ENCODE measurements at places on chromosomes 11 and 22.

- no peak for DNase-seq
Measured at GRCh38 chr22:47789171-47789570, 1026.7 kb downstream of the TBC1D22A start.

DNA sequence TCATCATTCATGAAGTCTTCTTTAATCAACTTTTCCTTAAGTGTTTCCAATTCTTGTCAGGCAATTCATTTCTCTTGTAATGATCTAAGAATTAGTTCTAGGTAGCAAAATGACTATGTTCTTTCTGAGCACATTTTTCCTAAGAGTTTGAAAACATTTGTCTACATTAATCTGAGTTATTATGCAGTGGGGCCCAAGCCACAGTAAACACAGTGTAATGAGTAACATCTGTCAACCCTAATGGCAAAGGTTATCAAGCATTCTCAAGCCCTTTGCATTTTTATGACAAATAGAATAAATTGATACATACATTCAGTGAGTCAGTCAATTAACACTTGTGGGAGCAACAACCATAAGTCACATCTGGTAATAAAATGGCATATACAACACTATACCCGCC lies 106.7 kb upstream of the ZC3H12C start:
- no peak for DNase-seq

DNA sequence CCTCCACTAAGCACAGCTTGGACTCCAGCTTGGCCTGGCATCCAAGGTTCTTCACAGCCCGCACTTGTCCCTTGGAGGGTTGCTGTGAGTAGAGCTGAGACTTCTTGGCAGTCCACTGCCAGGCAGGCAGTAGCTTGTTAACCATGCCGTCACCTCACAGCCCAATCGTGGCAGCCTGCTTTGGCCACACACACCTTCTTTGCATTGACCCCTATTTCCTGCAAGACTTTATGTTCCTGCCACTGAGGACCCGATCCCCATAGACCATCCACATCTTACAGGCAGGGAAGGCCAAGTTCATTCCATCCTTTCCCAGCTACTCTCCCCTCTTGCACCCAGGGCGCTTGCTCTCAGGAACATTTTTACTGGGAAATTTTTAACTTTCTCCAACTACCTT lies 2.5 kb upstream of the PYGM start:
- no peak for DNase-seq

GRCh38 chr22:17930455-17931313 lies 93.7 kb downstream of the MICAL3 start:
- no peak for DNase-seq

DNA sequence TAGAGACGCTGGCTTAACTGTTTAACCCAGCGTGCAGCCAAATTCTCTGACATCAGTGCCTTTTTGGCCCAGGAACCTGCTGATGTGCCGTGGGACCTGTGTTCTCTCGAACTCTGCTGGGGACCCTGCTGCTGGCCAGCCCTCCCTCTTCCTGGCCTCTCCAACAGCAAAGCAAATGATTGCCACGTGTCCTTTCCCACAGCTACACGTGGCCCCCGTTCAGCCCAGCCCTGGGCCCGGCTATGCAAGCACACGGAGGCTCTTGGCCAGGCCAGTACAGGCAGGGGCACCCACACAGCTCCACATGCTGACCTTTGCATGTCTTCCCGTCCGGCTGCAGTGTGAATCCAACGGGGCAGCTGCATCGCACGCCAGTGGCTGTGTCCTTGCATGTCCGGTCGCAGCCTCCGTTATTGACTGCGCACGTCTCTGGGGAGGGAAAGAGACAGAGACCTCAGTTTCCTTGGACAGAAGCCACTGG lies 51.6 kb upstream of the TTLL12 start:
- no peak for DNase-seq

DNA sequence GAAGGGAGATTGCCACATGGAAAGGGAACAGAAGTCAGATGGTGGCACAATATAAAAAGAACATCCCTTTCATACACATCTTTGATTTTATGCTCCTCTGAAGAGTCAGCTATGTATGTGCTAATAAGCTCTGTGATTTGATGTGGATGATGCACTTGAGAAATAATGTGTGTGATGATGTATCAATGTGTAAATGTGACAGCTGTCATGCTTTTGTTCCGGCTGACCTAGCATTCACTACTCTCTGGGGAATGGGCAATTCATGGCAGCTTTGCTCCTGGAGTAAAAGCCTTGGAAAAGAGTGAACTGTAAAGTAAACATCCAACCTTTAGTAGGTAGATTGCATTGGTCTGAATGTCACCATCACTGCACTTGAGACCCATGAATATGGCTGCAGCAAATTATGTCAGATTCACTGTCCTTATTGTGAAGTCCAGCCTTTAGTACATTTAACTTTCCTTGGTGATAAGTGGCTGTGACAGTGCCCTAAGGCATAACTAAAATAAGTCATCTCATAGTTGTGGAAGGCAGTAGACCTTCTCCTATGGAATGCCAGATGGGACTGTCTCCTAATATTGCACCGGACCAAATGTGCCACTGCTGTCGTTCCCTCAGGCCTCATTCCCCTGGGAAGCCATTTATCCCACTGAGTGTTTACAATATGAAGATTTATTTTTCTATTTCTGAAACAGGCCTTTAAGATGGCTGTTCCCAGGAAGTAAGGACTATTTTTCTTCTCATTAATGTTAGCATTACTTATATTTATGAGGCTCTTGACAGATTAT lies 178.2 kb upstream of the CCDC90B start:
- no peak for DNase-seq

DNA sequence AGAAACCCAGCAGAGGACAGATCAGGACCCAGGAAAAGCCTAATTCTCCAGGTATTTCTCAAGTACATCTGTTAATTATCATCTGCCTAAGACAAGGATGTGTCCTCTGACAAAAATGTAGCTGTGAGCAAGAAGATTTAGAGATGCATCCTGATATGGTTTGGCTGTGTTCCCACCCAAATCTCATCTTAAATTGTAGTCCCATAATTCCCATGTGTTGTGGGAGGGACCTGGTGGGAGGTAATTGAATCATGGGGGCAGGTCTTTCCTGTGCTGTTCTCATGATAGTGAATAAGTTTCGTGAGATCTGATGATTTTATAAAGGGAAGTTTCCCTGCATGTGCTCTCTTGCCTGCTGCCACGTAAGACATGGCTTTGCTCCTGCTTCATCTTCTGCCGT lies 381.8 kb downstream of the BUD13 start:
- no peak for DNase-seq

DNA sequence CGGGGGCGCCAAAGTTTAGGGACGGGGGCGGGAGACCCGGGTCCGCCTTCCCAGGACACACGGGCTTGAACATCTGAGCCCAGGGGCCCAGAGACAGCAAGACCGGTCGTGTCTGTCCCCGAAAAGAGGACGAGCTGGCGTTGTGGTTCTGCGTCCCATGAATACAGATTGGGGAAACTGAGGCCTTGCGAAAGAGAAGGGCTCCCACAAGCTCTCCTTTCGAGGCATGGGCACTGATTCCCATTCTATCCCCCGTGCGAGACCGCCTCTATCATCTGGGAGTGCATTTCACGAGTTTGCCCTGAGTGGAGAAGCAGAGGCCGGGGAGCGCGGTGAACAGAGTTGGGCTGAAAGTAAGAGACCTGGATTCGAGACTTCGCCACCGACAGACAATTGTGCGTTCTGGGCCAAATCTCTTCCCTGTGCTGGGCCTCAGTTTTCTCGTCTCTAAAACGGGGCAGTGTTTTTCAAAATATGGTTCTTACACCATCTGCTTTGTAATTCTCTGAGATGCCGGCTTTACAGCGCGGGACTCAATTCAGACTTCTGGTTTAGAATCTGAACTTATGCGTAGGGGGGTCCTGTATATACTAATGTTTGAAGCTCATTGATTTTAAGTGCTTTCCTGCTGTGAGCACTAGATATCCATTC lies 471 bp downstream of the RNF185 start:
- DNase-seq, result no peak

DNA sequence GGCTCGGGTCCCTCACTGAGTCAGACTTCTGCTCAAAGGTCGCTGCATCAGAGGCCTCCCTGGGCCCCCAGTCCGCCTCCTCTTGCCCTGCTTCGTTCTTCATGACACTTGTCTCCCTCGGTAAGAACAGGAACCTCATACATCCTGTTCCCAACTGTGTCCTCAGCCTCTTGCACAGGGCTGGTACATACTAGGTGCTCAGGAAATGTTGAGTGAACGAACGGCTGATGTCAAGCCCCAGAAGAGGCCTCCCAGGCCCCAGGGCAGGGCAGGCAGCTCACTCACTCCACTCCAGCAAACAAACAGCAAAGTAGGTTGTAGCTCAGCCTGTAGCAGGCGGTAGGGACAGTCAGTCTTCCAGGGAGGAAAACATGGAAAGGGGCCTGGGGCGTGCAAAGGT lies 17.2 kb downstream of the SYNGR1 start:
- DNase-seq, result no peak

- no peak for DNase-seq
Measured at GRCh38 chr22:40058265-40058664, 63.5 kb downstream of the FAM83F start.

GRCh38 chr22:23243006-23243573 lies 62.8 kb downstream of the BCR start:
- DNase-seq, result no peak

- no peak for DNase-seq
Measured at GRCh38 chr11:44877571-44878497, 72.8 kb downstream of the TP53I11 start.

DNA sequence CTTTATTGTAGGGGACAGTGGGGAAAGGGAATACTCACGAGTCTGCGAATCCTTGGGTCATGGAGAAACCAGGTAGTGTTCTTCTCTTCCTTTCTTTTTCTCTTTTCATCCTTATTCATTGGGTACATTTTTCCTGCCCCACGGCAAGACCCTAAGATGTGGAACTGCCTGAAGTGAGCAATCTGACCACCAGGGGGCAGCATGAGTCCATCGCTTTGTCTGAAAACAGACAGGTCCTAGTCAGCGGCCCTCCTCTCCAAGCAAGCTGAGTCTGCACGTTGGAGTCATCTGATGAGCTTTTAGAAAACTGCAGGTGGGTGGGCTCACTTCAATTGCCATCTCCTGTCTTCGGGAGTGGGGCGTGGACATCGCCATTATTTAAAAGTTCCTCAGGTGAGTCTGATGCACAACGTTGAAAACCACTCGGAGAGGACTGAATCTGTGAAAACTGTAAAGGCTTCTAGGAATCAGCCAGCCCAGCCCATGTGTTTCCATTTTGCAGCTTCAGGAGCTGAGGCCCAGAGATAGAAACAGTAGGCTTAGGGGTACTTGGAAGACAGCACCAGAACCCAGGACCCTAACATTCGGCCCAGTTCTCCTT lies 34.0 kb upstream of the FBXO3 start:
- DNase-seq, result peak; percentile 55

GRCh38 chr11:74734559-74734925 lies 3.3 kb upstream of the CHRDL2 start:
- no peak for DNase-seq
